ENCODE measurements at places on chromosomes 2 and 18. TPM values are rescaled to one million over a fixed set of nuclear protein-coding genes. Genes with fewer than 3 reads are reported as not detected.
A peak's percentile ranks its signal among the peaks of the same experiment; 100 is the strongest.

DNA sequence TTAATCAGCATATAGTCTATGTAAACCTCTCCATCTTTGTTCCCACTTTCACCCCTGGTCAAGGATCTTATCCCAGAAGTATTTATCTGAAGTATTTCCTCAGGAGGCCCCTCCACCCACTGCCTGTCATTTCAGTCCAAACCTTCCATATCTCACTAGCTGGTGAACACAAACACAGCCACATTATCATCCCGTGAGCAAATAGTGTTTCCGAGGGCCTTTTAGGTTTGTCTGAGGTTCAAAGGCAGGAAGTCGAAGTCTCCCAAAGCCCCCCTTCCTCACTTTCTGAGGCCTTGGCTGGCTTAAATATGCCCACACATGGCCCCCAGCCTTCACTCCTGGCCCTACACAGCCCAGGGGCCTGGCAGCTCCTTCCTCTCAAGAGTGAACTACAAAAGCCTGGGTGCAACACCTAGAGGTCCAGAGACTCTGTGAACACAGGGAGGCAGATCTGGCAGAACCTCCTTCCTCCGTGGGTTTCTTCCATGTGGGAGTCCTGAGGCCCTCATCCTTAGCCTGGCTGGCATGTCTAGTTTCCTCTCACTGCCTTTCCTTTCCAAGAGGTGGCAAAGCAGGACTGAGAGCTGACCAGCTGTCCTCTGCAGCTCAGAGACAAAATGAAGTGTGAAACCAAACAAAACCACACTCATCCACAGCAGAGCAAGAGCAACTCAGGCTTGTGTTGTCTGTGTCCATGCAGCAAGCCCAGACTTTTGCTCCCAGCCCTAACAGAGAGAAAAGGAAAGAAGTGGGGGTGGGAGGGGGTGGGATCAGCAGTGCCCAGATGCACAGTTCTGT lies 264.2 kb downstream of the SS18 start:
- H3K27me3 ChIP-seq: no peaks in the 10 kb centered on the region
- H3K4me3 ChIP-seq: no peak overlapping the region
- no peak overlapping the region for H3K27ac ChIP-seq
- no peaks in the 10 kb centered on the region for H3K36me3 ChIP-seq

DNA sequence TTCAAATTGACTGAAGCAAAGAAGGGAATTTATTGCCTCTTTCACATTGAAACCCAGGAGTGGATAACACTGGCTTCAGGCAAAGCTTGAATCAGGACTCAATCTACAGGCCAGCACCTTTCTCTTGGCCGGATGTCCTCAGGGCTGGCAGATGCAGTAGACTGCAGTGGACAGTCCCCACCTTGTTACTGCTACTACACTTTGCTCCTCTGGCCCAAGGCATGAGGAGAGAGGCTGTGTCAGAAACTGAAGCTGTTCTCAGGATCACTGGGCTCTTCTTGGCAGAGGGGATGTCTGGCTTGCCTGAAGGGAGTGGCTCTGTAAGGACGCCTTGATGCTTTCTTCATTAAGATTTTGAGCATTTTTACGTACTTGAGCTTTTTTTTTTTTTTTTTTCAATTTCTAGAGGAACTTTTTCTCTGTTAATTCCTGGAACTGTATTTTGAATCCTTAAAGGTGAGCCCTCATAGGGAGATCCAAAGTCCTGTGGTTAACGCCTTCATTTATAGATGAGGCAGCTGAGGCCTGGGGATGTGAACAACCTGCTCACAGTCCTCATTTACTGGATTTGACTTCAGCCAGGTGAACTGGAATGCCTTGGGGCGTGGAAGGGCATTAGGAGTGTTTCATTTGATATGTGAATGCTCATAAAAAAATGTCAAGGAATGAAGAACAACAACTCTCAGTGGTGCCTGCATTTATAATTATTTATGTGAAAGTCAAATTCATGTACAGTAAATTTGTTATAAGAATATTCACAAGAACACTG lies 36.6 kb downstream of the CASP10 start:
- H3K4me3 ChIP-seq: no peak overlapping the region
- peaks cover 24% of the 10 kb centered on the region for H3K4me1 ChIP-seq
- DNase-seq: no peak
- H3K27ac ChIP-seq: no peak overlapping the region

The FBXO48 gene
- 6.4 TPM for total RNA-seq

The SPATA3 gene
- not detected for total RNA-seq

DNA sequence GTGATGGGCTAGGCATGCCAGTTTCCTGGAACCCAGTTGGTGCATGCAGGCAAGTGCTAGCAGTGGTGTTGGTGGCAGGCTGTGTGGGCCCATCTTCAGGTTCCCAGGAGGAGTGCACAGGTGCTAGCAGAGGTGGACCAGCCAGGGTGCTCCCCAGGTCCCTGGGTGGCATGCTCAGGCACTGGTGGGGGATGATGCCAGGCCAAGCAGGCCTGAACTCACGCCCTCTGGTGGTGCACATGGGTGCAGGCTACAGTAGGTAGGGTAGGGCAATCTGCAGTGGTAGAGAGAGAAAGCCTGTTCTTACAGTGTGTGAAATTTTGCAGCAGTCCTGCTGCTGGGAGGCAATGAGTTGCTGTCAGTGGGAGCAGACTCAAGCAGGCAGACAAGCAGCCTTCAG lies 1651.8 kb downstream of the DPP10 start:
- DNase-seq: peak; percentile 35
- no peak overlapping the region for H3K4me3 ChIP-seq
- no peaks in the 10 kb centered on the region for H3K36me3 ChIP-seq
- no peaks in the 10 kb centered on the region for H3K4me1 ChIP-seq
- no peak overlapping the region for H3K27ac ChIP-seq

- no peaks in the 10 kb centered on the region for H3K27me3 ChIP-seq
- H3K27ac ChIP-seq: no peak overlapping the region
- H3K36me3 ChIP-seq: no peaks in the 10 kb centered on the region
- H3K4me3 ChIP-seq: no peak overlapping the region
- no peaks in the 10 kb centered on the region for H3K4me1 ChIP-seq
Measured at GRCh38 chr2:226117510-226118065, 682.0 kb downstream of the IRS1 start.

All from CD4-positive, alpha-beta memory T cell (primary cell).